ENCODE measurements at places on chromosomes 7 and 10.

- DNase-seq, result no peak
Observed at GRCh38 chr10:14904864-14905263, 26.2 kb downstream of the SUV39H2 start.

- peak; percentile 28 for DNase-seq
Observed at GRCh38 chr7:47132471-47132870, 449.4 kb downstream of the TNS3 start.

- DNase-seq, result no peak
Observed at GRCh38 chr10:3807211-3807927, 22.4 kb upstream of the KLF6 start.

DNA sequence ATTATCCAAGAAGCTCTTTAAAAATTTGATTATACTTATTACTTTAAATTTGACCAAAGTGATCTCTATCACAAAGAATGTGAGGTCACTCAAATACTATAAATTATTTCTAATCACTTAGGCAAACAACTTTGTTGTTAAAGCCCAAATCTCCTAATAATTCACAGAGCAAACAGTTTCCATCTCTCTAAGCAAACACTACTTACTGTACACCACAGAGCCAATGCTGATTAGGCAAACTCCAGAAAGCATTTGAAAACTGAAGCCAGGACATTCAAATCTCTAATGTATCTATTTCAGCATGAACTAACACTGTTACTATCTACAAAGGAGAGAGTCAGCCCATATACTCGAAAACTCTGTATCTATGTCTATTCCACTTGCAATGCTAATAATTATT lies 107.1 kb downstream of the RNF32 start:
- no peak for DNase-seq

GRCh38 chr7:47102331-47102841 lies 479.5 kb downstream of the TNS3 start:
- DNase-seq, result no peak

DNA sequence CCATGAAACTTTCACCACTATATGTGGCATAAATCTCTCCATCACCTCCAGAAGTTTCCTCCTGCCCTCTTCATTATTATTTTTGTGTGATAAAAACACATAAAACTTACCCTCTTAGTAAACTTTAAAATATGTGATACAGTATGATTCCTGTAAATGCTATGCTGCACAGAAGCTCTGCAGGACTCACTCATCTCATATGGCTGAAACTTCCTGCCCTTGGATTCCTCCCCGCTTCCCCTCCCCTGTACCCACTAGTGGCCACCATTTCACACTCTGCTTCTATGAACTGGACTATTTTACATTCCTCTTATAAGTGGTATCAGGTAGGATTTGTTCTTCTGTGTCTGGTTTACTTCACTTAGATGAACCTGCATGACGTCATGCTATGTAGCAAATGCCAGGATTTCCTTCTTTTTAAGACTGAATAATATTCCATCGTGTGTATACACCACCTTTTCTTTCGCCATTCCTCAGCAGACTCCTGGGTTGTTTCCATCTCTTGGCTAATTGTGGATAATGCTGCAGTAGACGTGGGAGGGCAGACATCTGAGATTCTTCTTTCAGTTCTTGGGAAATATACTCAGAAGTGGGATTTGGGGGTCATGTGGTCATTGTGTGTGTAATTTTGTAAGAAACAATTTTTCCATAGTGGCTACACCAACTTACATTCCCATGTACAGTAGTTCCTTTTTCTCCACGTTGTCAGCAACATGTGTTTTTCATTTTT lies 335.2 kb downstream of the SDK1 start:
- DNase-seq, result no peak

- no peak for DNase-seq
Observed at GRCh38 chr10:126946746-126947145, 41.5 kb downstream of the DOCK1 start.

DNA sequence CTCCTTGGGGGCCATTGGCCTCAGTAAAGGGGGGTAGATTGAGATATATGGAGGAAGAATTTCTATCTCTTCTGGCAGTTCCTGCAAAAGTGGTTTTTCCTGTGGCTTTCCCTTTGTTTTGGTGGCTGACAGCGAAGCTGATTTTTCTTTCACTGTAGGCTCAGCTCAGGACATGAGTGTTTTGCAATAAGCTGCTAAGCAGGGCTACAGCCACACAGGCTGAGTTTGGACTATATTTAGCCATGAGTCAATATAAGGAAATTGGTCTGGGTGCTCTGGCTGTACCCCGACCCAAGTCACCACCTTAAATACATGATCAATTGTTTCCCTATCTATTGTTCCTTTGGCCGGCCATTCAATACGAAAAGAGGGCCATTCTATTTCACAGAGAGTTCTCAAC lies 212.7 kb upstream of the KCND2 start:
- peak; percentile 21 for DNase-seq

- peak; percentile 45 for DNase-seq
Observed at GRCh38 chr10:96973809-96974747, 142.0 kb downstream of the LCOR start.

DNA sequence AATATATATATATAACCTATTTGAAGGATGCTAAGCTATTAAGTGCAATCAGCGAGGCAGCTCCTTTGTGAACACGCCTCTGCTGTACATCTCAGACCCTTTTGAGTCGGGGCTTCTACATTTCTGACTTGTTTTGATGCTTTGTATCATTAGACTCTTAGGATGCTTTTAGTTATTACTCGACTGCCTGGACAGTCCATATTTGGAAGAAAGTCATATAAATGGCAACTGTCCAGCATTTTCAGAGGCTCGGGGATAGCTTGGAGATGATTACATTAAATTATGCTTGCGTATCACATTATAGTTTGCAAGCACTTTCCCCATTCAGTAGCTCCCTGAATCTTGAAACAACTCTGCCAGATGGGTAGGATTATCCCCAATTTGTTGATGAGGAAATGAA lies 257.9 kb downstream of the PTEN start:
- no peak for DNase-seq

- DNase-seq, result peak; percentile 57
Observed at GRCh38 chr7:157389951-157390730, 53.3 kb downstream of the DNAJB6 start.

DNA sequence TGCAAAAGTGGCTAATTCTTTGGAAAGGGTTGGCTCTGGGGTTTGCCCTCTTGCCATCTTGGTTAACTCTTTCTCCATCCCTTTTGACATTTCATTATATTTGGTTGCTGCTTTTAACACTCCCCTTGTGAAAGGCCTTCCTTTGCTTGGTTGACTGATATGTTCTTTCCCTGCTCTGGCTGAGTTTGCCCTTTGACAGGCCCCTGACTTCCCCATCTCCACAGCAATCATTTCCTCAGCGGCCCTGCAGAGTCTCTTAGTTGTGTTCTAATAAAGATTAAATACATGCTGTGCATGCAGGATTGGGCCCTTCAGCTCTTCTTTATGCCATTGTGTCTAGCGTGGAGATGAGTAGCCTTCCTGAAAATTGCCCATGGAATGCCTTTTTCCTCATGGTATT lies 84.5 kb upstream of the CSTF2T start:
- no peak for DNase-seq

DNA sequence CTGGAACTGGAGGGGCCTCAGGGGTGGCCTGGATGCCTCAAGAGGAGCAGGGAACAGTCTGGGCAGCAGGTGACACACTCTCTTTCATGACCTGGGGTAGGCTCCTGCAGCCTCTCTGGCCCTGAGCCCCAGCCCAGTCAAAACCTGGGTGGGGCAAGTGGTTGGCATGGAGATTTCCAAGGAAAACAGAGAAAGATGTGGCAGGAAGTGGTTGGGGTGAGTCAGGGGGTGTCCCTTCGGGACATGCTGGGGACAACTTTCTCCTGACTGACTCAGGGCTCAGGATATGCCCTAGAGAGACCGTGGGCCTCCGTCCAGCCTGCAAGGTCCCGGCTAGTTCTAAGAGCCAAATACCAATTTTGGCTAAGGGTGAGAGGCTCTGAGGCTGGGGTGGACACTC lies 2.9 kb downstream of the AQP1 start:
- peak; percentile 80 for DNase-seq

DNA sequence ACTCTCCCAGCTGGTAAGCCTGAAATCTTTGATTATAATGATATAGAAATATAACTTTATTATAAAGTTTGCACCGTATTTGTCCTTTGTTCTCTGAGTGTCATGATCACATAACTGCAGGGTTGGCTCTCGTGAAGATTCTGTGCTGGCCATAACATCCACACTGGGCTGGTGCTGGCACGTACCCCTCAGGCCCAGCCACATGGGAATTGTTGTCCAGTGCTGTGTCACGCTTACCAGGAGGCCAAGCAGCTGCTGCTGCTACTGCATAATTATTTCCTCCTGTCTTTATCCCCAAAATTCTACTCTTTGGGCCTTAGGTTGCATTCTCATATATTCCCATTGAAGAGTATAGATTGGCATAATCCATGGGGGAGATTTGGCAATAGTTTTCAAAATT lies 20.8 kb upstream of the UCN3 start:
- peak; percentile 1 for DNase-seq

DNA sequence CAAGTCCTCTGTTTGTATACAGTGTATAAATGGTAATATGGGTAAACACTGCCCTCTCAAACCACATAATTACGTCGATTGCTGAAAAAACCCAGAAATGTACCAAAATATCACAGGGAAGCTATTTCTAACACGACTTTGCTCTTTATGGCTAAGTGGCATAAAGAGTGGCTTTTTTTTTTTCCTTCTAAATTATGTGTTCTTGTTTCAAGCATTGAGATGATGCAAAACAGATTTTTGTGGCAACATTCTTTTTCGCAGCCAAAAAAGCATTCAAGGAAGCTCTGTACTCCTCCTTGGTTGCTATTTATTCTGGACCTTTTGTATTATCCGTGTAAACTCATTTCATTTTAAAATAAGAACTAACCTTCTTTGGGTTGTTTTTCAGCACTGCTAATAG lies 138.9 kb downstream of the VTI1A start:
- peak; percentile 81 for DNase-seq

DNA sequence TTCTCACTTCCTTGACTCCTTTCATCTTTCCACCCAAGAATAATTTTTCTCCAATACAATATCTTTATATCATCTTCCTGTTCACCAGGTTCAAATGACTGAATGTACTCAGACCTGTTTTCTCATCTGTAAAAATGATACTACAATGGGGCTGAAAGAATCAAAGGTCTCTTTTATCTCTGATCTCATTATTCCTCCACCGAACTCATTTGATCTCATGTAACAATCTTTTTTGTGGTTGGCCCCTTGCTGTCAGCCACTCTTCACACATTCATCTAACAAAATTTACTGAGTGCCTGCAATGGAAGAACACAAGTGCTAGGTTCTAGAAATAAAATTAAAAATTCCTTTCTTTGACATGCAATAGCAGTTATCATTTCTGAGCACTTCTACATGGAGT lies 65.0 kb downstream of the GRM8 start:
- DNase-seq, result no peak

DNA sequence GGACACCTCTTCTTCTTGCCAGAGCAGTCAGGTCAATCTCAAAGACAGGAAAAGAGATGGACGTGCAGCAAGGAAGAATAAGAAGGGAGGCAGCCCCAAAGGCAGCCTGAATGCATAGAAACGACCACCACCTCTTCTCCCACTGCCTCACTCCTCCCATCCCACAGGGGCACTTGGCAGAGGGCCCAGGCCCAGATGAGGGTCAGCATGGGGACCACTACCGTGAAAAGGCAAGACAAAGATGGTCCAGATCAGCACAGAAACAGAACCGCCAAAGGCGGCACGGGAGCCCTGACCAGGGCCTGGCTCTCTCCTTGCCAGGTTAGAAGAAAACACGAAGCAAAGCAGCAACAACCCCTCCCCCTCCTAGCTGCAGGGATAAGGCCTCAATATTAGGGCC lies 1.9 kb upstream of the NDST2 start:
- no peak for DNase-seq

All from AG10803 (cell line).